Common myeloid progenitor, CD34-positive (primary cell): ENCODE measurements at places on chromosomes 1 and 21.
A peak's percentile ranks its signal among the peaks of the same experiment; 100 is the strongest.

DNA sequence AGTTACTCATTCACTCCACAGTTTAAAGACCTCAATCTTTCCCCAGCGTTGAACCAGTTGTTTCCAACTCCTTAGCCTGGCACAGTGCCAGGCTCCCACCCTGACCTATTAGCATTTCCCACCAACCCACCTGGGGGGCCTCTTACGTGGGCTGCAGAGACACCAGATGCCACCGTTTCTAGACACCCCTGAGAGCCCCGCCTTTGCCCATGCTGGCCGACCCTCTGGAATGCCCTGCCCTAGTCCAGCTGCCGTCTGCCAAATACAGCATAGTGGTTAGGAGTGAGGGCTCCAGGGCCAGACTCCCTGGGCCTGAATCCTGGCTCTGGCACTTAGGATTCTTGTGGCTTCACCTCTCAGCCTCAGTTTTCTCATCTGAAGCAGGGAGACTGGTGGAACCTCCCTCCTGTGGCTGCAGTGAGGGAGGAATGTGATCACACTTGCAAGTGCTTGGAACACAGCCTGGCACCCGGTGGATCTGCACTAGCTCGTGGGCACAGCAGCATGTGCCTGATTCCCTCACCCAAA lies 65.2 kb downstream of the TMCO4 start:
- DNase-seq, result no peak

DNA sequence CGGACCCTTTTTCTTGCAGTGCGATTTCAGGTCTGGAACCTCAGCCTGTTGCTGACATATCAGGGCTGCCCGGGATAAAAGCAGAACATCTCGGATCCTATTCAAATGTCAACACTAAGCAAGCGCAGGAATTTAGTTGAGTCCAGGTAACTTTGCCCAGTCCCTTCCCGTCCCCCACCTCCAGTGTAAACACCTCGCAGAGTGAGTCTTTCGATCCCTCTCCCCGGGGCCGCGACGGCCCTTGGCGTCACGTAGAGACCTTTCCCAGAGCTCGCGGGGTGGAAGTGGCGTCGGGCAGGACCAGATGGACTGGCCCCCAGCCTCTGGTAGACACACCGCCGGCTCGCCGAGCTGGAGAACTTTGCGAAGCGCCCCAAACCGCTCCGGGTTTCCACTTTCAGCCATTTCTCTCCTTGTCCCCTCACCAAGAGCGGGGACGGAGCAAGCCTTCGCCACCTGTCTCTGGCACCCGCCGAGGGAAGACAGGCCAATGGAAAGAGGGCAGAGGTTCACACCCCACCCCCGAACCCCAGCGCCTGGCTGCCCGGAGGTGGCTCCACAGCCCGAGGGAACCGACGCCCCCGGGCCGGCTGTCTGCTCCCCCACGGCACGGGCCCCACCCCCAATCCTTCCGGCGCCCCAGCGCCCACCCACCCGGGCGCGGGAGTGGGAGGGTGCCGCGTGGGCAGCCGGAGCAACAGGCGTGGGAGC lies 570 bp downstream of the KCND3 start:
- peak; percentile 25 for DNase-seq

- no peak for DNase-seq
These were observed 113.7 kb upstream of the DPYD start for GRCh38 chr1:98034505-98034904.

DNA sequence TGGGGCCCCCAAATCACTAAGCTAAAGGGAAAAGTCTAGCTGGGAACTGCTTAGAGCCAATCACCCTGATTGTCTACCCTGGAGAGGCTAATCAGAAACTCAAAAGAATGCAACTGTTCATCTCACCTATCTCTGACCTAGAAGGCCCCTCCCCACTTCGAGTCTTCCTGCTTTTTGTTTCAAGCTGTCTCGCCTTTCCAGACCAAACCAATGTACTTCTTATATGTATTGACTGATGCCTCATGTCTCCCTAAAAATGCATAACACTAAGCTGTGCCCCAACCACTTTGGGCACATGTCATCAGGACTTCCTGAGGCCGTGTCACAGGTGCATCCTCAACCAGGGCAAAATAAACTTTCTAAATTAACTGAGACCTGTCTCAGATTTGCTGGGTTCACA lies 209.5 kb downstream of the APP start:
- peak; percentile 91 for DNase-seq

- DNase-seq, result peak; percentile 84
These were observed at the start of gene PRDM16 for GRCh38 chr1:3068564-3069431. Gene PRDM16, plus strand, starts transcription at chr1:3069203. Its CDS starts 57 bp downstream, at chr1:3069260.

DNA sequence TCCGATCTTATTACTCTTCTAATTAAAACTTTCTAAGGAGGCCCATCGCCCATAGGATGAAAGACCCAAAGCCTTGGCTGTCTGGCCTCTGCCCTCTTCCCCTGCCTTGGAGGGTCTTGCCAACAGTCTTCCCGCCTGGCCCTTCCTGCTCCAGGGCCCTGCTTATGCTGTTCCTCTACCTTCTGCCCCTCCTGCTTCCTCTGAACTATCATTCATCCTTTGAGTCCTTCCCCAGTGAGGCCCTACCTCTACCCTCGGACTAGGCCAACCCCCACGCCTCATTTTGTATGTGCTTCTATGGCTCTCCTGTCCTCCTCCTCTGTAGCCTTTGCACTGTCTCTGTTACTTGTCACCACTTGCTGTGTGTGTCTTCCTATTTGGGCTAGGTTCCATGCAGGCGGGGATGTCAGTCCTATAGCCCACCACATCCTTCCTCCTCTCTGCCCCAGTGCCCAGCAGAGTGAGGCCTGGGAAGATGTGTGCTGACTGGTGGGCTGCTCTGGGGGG lies 5.4 kb downstream of the RUSC1 start:
- no peak for DNase-seq

DNA sequence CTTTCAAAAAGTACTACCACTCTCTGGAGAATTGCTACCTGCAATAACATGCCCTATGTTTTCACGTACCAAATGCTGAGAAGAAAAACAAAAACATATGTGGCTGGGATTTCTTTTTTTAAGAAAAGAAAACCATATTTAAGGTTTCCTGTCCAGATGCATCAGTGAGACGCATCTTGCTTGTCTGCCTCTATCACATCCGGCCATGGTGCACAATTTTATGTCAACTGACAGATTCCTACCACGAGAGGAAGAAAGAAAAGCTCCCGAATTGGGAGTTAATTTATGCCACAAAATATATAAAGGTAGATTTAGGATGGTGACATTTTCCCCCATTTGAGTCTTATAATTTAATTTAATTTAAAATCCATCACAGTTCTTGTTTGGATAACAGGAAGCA lies 62.3 kb upstream of the COL24A1 start:
- DNase-seq, result peak; percentile 94

- DNase-seq, result no peak
These were observed 23.1 kb downstream of the TP73 start for GRCh38 chr1:3675436-3675835.

DNA sequence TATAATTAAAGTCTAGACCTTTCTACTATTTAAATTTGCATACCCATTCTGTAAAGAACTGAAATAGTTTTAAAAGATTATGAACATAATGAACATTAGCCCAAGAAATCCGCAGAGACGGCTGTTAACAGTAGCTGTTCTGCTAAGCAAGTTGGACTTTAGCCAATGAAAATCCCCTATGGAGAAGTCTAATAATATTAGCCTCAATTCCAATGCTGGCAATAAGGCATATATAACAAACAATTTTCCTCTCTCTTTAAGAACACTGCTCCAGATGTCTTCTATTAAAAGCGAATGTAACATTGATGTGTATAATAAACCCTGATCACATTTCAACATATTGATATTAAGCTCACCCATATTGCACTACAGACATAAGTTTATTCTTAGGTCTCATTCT lies 221.3 kb upstream of the KCTD3 start:
- DNase-seq, result no peak

GRCh38 chr1:199909137-199909536 lies 118.4 kb upstream of the NR5A2 start:
- DNase-seq, result no peak

DNA sequence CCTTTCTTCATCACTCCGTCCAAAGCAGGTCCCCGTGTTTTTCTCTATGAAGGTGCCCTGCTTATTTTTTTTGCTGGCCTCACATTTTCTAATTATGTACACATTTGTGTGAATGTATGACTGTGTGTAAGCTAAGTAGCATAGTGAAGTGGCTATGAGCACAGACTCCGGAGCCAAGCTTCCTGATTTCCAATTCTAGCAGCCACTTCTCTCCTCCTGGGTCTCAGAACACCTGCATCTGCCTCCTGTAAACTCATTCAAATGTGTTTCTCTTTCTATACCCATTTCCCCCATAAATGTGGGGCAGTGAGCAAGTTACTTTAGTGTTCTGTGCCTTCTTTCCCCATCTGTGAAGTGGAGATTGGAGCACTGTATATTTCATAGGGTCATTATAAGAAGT lies 2.1 kb downstream of the SLAMF6 start:
- no peak for DNase-seq

DNA sequence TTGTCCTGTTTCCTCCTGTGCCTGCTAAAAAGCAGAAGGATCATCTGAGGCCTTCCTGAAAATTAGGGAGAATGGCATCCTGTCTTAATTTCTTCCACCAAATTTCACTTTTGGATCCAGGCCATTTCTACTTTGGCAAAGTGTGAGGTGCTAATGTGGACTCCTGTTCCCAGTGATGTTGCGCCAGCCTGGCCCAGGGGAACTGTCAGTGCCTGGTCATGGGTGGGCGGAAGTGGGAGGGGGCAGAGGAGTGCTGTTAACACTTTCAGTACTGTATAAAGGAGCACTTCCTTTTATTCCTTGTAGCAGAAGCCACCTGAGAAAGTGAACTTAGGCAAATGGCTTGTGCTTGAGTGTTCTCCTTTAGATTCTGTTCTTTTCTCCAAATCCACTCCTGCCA lies 19.9 kb downstream of the ELAPOR1 start:
- peak; percentile 63 for DNase-seq

DNA sequence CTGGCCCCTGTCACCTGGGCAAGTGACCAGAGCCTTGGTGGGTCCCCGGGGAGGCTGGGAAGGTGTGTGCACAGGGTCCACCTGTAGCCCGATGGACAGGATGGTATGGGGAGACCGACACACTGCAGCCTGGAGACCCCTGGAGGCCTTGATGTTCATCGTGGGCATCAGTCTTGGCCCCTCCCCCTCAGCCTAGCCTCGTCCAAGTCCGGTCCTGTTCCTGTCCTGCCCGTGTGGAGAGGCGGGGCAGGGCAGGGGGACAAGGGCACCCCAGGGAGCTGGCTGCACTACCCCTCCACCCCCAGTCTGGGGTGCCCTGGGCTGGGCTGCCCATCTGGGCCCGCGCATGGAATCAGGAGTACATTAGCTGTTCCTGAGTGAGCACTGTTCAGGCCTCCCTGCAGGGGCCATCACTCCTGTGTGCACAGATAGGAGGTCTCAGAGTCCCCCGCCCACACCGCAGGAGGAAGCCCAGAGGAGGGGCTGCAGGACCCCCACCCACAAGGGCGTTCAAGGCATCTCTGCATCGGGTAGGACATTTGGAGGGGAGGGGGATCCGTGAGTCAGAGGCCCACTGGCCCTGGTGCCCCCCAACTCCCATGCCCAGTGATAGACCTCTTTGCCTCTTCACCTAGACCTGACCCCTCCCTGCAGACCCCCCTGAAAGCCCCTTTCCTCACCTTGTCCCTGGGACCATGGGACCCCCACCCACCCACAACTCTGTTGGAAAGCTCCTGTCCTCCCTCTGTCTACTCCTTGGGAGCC lies 63.2 kb downstream of the WNT9A start:
- DNase-seq, result no peak

GRCh38 chr1:37161171-37161570 lies 126.9 kb upstream of the GRIK3 start:
- no peak for DNase-seq

DNA sequence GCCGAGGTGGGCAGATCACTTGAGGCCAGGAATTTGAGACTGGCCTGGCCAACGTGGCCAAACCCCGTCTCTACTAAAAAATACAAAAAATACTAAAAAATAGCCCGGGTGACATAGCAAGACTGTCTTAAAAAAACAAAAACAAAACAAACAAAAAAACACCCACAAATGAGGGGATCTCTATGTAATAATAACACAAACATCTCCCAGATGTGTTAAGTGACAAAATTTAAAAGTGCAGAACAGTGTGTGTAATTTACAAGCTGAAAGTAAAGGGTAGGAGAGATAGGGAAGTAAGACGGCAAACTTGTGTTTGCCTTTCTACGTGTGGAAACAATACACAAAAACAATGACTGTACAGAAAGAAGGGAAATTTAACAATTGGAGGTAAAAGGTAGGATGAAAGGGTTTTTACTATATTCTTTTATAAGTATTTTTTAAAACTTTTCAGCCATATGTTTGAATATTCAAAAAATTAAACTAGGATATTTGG lies 36.3 kb downstream of the ARID4B start:
- no peak for DNase-seq

- no peak for DNase-seq
These were observed 481.1 kb downstream of the PTBP2 start for GRCh38 chr1:97202481-97203380.

DNA sequence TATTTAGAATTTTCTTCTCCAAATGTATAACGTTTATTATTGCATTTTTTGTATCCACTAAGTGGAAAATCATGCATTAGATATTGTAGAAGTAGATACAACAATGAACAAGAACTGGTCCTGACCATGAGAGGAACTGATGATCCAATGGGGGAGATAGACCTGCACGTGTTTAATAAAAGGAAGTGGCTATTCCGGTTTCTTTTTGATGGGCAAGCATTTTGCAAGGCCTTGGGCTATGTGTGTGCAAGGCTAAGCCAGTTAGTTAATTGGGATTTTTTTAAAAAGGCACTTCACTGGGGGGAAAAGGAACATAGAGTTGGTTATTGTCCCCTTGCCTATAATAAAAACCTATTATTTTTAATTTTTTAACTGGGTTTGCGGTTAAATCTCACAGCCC lies 961 bp upstream of the VCAM1 start:
- no peak for DNase-seq

- DNase-seq, result no peak
These were observed 1.4 kb downstream of the COL6A1 start for GRCh38 chr21:45982758-45983648.

GRCh38 chr1:214367841-214368240 lies 86.9 kb downstream of the SMYD2 start:
- no peak for DNase-seq

GRCh38 chr1:17198476-17199258 lies 6.3 kb upstream of the PADI1 start:
- no peak for DNase-seq
